ENCODE measurements at places on chromosomes 4 and X.

- DNase-seq, result no peak
Measured at GRCh38 chr4:95191537-95191936, 357.2 kb downstream of the UNC5C start.

DNA sequence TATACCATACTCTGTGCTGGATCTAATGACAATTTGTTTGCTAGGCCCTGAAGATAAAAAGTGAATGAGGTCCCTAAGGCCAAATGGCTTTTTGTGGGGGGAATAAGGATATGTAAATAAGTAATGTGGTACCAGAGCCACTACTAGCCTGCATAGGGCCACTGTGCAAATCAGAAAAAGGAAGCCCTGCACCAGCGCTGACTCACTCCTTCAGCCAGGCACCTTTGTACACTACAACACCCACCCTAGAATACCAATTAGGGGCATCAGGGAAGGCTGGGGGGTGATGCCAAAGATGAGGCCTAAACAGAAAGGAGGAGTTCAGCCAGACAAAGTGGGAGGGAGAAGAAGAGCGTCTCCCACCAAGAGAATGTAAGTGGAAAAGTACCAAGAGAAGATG, 122.2 kb downstream of the CAMK2D start:
- DNase-seq, result no peak

DNA sequence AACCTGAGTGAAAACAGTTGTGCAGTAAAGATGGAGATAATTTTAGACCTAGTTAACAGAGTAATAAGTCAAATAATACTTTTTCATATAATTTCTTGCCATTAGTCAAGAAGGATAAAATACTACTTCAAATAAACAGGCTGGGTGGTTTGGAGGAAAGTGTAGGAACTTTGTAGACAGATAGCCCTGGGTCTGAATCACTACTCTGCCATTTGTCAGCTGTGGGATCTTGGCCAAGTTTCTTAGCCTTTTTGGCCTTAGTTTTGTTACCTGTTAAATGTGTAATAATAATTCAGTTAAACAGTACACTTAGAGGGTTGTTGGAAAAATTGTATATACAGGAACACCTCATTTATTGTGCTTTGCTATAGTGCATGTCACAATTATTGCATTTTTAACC, 163.7 kb downstream of the NPNT start:
- DNase-seq, result no peak

- no peak for DNase-seq
Measured at GRCh38 chr4:109977854-109978501, 65.3 kb downstream of the EGF start.

DNA sequence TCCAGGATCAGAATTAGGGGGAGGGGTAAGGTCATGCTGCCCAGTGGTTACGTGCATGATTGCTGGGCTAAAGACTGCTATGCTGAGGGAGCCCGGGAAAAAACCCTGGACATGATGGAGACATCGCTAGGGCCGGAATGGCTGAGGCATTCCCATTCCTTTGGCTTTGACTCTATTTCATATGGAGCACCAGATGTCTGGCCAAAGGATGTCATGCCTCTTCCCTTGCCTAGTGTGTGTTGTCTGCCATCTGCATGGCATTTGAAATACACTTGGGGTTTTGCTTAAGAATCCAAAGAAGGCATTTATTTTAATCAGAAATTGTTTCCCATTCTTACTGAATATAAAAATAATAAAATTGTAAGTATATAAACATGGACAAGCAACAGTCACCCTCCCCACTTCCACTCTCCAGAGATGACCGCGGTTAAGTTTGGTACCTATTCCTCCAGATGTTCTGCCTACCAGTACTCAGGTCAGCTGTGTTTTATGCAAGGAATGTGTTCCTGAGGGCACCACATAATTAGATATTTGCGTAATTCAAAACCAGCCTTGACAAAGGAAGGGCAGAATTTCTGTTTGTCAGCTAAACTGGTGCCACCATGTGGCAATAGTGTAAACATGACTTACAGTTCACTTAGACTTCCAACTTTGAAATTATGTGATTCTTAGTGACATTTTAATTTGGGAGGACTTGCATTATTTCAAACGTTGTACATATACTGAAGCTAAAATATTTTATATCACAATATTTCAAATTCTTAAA, 105.9 kb downstream of the CT47B1 start:
- no peak for DNase-seq

DNA sequence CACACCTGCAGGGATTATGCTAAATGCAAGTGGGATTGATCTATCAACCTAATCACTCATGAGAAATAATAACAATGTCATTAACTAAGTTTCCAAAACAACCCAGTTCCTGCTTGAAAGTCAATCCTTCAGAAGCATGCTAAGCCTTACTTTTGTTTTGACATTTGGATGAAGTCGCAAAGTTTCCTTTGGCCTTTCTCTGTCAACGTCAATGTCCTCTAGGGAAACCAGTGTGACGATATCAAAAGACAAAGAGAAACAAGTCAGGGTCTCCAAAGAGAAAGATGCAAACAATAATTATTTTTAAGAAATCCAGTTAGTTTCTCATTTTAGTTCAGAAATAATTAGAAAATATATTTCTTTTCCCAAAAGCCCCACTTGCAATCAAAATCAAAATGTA, 86.7 kb upstream of the SRD5A3 start:
- no peak for DNase-seq

- peak; percentile 59 for DNase-seq
Measured at GRCh38 chrX:119512146-119512800, 44.0 kb downstream of the SLC25A5 start.

DNA sequence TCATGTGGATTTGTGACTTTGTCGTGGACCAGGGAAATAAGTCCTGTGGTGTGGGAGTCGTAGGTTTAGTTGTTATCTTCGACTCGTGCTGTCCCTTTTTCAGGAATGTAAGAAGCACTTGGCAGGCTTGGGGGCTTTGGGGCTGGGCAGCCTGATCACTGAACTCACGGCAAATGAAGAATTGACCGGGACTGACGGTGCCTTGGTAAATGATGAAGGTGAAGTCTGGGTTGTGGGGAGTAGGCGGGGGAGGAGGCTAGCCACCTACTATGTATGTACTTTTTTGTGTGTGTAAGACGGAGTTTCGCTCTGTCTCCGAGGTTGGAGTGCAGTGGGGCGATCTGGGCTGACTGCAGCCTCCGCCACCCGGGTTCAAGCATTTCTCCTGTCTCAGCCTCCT, 1.2 kb downstream of the TAF1 start:
- DNase-seq, result no peak

DNA sequence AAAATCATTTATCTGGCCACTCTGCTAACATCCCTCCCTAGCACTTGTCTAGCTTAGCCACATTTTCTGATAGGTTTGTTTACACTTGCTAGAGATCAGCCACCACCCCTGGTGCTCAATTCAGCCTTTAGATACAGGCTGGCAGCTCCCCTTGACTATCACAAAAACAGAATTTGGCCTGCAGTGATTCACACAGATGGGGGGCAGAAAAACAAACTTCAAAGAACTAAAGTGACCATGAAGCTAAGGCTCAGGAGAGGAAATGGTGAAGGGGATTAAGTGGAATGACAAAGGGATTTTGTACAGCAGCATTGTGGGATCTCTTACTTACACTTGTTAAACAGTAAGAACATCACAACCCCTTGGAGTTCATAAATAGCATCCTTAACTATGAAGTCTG, 1718.0 kb upstream of the PCDH7 start:
- DNase-seq, result no peak

GRCh38 chr4:13701937-13702446, 74.5 kb upstream of the BOD1L1 start:
- peak; percentile 54 for DNase-seq

GRCh38 chr4:86338521-86338920, 21.3 kb downstream of the MAPK10 start:
- no peak for DNase-seq

DNA sequence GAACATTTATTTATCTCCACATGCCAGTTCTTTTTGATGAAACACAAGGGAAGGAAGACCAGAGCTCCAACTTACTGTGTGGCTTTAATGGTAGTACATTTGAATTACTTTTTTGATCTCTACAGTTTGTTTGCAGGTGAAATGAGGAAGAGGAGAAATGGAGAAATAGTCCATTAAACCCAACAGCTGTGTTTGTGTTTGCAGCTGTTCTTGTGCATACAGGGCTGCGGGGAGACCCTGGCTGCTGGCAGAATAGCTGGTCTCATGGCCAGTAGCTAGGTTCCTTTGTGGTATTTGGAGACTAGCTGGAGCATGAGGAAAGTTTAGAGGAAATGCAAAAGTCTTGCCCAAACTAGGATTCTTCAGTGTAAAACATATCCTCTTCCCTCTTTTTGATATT, 374.8 kb downstream of the GPAT3 start:
- no peak for DNase-seq

DNA sequence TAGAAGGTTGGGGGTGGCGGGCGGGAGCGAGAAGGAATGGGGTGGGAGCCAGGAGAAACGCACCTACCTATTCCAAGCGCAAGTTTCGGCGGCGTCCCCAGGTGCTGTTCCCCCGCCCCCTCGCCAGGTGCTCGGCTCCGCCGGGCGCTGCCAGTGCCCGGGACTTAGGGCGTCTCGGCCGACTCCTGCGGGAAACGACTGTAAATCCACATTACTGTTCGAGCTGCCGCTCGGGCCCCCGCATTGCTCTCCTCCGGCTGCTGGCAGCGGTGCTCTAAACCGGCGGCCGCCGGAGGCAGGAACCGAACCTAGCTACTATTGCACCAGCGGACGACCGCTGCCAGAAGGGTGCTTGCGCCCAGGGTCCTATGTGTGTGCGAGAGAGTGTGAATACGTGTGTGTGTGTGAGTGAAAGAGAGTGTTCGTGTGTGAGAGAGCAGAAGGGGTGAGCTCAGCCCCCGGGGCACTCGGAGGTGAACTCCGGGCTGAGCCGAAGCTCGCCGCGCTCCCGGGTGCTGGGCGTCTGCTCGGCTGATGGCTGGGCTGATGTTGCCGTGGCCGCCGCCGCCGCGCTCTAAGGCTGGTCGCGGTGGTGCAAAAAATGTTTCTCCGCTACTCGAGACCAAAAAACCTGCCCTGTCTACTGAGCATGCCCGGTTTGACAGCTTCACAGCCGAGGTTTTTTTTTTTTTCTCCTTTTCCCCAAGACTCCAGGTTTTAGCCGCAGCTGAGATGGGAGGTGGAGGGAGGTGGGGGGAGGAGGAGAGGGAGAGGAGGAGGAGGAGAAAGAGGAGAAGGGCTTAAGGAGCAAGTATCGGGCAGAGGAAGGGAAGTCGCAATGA, 115.7 kb upstream of the TEX13C start:
- DNase-seq, result peak; percentile 48

DNA sequence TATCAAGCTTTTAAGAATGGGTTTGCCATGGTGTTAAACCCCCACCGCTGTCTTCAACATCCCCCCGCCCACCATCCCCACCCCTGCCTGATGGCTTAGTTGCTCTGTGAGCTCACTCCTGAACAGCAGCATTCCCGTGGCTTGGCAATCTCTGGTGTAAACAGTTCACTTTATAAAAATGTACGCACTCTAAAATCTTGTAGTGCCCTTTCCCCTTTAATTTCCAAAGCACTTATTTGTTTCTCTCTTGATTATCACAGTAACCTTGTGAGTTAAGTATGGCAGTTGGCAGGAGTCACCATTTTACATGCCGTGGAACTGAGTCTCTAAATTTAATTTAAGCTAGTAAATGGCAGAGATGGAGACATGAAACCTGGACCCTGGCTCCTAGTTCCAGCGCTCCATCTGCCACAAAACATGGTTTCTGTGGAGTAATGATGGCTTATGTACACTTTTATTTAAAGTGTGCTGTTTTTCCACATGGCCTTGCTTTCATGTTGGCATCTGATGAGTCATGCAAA, 123.1 kb downstream of the AFF1 start:
- no peak for DNase-seq

- DNase-seq, result no peak
Measured at GRCh38 chrX:38893441-38893840, 92.2 kb downstream of the MID1IP1 start.

- no peak for DNase-seq
Measured at GRCh38 chr4:24471486-24472160, 112.7 kb downstream of the DHX15 start.

DNA sequence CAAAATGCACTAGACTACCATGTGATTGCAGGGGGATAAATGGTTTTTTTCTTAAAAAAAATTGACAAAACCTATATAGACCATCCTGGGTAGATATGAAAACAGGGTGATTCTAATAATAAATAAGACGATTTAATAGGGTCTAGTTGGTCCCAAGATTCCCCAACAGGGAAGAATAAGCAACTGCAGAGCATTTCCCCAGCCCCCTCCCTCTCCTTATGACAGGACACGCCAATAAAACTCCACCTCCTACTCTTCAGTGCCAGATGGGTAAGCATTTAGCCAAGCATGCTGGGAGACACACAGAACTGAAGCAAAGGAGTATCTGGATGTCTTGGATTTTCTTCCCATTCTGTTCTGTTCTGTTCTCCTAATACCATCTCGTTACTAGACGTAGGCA, at the start of gene BRS3:
Gene BRS3 (plus strand): TSS at position 301 of the 400 bp plus-strand sequence. CDS start 168 bp downstream, outside the sequence.
- no peak for DNase-seq

DNA sequence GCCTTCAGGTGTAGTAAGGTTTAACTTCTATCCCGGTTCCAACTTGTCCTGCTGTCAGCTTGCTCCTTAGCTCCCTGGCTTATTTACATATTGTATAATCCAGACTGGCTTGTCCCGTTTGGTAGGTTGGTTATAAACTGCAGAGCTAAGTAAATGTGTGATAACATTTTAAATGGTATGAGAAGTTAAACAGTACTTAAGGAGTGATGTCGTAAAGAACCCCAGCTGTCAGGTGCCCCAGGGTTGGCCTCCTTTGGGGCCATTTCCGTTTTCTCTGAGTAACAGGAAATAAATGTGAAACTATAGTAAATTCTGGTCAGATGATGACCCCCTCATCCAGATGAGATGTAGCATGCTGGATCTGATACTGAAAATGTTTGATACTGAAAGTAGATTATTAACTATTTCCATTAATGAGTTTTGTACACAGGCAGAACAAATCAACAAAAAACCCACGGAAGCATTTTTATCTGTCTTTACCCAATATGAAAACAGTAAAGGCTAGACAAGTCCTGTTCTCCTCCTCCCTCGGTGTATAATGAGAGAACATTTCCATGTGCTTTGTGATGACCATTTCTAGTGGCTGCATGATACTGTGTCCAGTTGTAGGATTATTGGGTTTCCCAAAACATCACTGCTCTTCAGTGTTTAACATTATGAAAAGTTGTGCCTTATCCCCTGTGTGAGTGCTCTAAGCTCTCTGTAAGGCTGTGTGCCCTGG, 22.4 kb downstream of the GAB1 start:
- no peak for DNase-seq

- no peak for DNase-seq
Measured at GRCh38 chr4:114365591-114365990, 233.0 kb upstream of the UGT8 start.

Measured in left lobe of liver (tissue), 2 donors.